ENCODE measurements at places on chromosomes 4 and X. TPM values are rescaled to one million over a fixed set of nuclear protein-coding genes. Genes with fewer than 3 reads are reported as not detected.

UBA6 gene
- total RNA-seq: 311 TPM

EVC2 gene
- total RNA-seq: 11.5 TPM

NAT8L gene
- 0.30 TPM for total RNA-seq

POU4F2 gene
- not detected for total RNA-seq

Data from smooth muscle cell of the umbilical artery (primary cell).